ENCODE measurements at places on chromosomes 6 and 20. TPM values are rescaled to one million over a fixed set of nuclear protein-coding genes. Genes with fewer than 3 reads are reported as not detected.

DNA sequence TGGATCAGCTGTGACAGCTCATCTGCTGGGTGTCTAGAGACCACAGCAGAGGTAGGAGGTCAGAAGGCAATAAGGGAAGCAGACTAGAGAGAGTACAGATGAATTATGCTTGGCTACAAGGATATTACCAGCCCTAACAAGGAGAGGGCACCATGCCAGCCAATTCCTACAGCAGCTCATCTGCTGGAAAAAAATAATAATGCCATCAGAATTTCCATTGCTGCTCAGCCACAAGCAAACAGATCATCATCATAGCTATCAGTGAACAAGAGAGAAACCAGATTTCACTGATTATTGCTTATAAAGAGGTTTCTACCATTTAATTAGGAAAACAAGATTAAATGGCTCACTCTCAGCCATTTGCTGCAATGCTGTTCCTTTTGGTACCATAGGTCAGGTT lies 66.5 kb downstream of the PSMG4 start:
- DNase-seq = no peak
- H3K36me3 ChIP-seq = no peaks in the 10 kb centered on the region
- no peak overlapping the region for H3K27ac ChIP-seq
- H3K4me1 ChIP-seq = no peaks in the 10 kb centered on the region
- no peaks in the 10 kb centered on the region for H3K27me3 ChIP-seq

- no peak overlapping the region for H3K4me3 ChIP-seq
- peaks cover 17% of the 10 kb centered on the region for H3K4me1 ChIP-seq
- H3K27me3 ChIP-seq = no peaks in the 10 kb centered on the region
Observed at GRCh38 chr20:37530696-37531095, 3.0 kb upstream of the BLCAP start.

DNA sequence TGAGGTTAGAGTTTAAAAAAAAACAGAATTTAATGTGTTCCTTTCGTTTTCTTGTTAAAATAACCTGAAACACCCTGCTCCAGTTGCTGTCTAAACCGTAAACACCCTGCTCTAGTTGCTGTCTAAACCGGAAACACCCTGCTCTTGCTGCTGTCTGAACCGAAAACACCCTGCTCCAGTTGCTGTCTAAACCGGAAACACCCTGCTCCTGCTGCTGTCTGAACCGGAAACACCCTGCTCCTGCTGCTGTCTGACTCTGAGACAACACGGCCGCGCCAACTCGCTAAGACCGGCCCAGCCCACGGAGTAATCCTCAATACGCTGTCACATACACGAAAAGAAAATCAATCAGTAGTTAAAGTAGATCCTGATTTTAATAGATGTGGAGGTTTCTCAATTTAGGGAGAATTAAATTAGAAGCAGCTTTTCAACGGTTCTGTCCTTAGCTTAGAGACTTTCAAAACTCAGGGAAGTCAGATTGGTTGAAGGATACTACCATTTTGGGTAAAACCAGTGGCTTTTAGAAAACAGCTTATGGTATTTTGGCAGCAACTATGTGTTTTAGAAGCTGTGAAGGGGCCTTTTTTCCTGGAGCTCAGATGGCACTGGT lies 98.3 kb downstream of the RAMACL start:
- no peaks in the 10 kb centered on the region for H3K36me3 ChIP-seq
- no peaks in the 10 kb centered on the region for H3K27me3 ChIP-seq
- peak overlapping the region; percentile 26 for H3K4me3 ChIP-seq
- H3K4me1 ChIP-seq = peaks cover 7% of the 10 kb centered on the region

GRCh38 chr20:24441661-24442060 lies 27.8 kb upstream of the SYNDIG1 start:
- no peaks in the 10 kb centered on the region for H3K27me3 ChIP-seq
- DNase-seq = no peak
- no peak overlapping the region for H3K27ac ChIP-seq
- H3K36me3 ChIP-seq = no peaks in the 10 kb centered on the region
- no peak overlapping the region for H3K4me3 ChIP-seq
- H3K4me1 ChIP-seq = no peaks in the 10 kb centered on the region

DNA sequence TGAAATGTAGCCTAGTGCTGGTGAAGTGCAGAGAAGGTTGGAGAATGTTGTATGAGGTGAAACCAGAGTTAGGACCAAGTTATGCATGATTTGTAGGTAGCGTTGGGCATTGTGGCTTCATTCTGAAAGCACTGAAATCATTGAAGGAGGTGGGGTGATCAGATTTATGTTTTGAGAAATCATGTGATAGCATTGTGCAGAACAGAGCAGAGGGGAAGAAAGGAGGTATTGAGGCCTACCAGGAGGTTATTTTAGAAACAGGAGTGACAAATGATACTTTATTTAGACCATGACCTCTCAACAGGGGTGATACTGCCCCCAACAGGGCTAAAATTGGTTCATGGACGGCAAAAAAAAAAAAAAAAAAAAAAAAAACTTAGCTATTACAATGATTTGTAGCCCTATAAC lies 15.6 kb upstream of the HMGN3 start:
- no peak for DNase-seq
- no peaks in the 10 kb centered on the region for H3K4me1 ChIP-seq
- no peak overlapping the region for H3K27ac ChIP-seq
- no peak overlapping the region for H3K4me3 ChIP-seq
- H3K27me3 ChIP-seq = no peaks in the 10 kb centered on the region

DNA sequence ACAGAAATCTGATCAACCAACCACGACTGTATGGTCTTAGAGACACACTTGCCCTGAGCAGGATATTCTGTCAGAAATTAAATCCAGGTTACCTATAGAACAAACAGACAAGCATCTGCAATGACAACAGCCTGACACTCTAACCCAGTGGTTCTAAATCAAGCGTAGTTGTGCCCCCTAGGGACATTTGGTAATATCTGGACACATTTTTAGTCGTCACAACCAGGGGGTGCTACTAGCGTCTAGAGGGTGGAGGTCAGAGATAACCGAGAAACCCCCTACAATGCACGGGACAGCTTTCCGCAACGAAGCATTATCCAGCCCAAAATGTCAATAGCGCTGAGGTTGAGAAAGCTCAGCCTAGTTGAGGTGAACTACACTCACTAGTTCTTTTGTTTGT lies 32.3 kb downstream of the ID4 start:
- no peaks in the 10 kb centered on the region for H3K4me1 ChIP-seq
- no peaks in the 10 kb centered on the region for H3K36me3 ChIP-seq
- no peak overlapping the region for H3K4me3 ChIP-seq
- no peak overlapping the region for H3K27ac ChIP-seq

- no peak overlapping the region for H3K4me3 ChIP-seq
- no peak overlapping the region for H3K27ac ChIP-seq
- no peaks in the 10 kb centered on the region for H3K36me3 ChIP-seq
- H3K4me1 ChIP-seq = no peaks in the 10 kb centered on the region
- no peak for DNase-seq
- no peaks in the 10 kb centered on the region for H3K27me3 ChIP-seq
Observed at GRCh38 chr20:22449188-22449973, 135.0 kb downstream of the FOXA2 start.

- no peaks in the 10 kb centered on the region for H3K36me3 ChIP-seq
- H3K4me3 ChIP-seq = no peak overlapping the region
- H3K4me1 ChIP-seq = no peaks in the 10 kb centered on the region
- no peaks in the 10 kb centered on the region for H3K27me3 ChIP-seq
Observed at GRCh38 chr6:168286116-168286515, 33.5 kb downstream of the DACT2 start.

The NAPB gene
- 40.4 TPM for total RNA-seq

The OVOL2 gene
- 4.8 TPM for total RNA-seq

The MYBL2 gene
- total RNA-seq = 32.9 TPM

The COL9A3 gene
- 19.1 TPM for total RNA-seq

The NPEPL1 gene
- total RNA-seq = 56.3 TPM

The CLDN20 gene
- not detected for total RNA-seq
